Vagina (tissue), 2 donors: ENCODE measurements at places on chromosomes 6 and 20. TPM values are rescaled to one million over a fixed set of nuclear protein-coding genes. Genes with fewer than 3 reads are reported as not detected.

GRCh38 chr6:21634582-21634981 lies 41.0 kb downstream of the SOX4 start:
- H3K4me3 ChIP-seq: no peak overlapping the region
- H3K4me1 ChIP-seq: peaks cover 4% of the 10 kb centered on the region
- no peaks in the 10 kb centered on the region for H3K27me3 ChIP-seq
- H3K27ac ChIP-seq: no peak overlapping the region
- no peak for DNase-seq
- H3K36me3 ChIP-seq: no peaks in the 10 kb centered on the region

Gene TMEM74B
- total RNA-seq: 4.2 TPM

Gene NCR2
- not detected for total RNA-seq

Gene LKAAEAR1
- not detected for total RNA-seq

Gene OPN5
- total RNA-seq: not detected

Gene AVP
- not detected for total RNA-seq
